Activated T-helper 1 cell treated with Interleukin-2 at 50 U/mL for 16 hours (primary cell): ENCODE measurements at places on chromosomes 6 and 20.

GRCh38 chr20:24986436-24987015 is 6.0 kb downstream of the APMAP start:
- DNase-seq, result no peak

DNA sequence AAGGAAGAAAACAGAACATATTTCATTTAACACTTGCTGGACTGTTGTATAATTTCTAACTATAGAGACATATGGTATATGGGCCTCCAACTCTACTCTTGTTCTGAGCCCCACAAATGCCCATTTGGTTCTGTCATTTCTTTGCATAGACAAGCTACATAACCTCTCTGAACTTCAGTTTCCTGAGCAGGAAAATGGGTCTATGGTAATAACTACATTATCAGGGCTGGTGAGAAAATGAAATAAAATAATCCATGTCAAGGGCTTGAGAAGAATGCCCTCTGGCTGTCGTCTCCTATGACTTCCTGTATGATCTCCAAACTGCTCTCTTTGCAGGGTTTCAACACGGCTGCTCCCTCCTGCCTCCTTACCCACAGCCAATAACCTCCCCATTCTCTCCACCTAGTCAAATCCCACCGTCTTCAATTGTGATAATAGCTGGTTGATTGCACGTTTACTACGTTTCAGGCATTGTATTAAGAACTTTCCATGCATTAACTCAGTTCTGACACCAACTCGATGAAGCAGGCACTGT is 12.0 kb downstream of the ZCCHC3 start:
- DNase-seq, result no peak

DNA sequence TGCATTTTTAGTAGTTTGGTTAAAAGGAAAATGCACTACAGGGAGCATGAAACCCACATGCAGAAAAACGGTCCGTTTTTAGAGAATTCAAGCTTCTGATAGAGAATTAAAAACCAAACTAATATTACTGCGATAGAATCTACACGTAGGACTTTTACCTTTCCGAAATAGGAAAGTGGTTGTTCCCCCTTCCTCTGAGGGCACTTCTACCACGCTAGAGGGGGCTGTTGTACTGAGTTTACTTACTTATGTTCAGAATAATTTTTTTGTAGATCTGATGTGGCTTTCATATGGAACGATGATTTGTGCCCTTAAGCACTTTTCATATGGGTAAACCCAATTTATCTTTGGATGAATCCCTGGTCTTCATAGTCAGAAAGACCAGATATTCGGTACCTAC is 264.3 kb upstream of the PLN start:
- DNase-seq, result peak; percentile 5

DNA sequence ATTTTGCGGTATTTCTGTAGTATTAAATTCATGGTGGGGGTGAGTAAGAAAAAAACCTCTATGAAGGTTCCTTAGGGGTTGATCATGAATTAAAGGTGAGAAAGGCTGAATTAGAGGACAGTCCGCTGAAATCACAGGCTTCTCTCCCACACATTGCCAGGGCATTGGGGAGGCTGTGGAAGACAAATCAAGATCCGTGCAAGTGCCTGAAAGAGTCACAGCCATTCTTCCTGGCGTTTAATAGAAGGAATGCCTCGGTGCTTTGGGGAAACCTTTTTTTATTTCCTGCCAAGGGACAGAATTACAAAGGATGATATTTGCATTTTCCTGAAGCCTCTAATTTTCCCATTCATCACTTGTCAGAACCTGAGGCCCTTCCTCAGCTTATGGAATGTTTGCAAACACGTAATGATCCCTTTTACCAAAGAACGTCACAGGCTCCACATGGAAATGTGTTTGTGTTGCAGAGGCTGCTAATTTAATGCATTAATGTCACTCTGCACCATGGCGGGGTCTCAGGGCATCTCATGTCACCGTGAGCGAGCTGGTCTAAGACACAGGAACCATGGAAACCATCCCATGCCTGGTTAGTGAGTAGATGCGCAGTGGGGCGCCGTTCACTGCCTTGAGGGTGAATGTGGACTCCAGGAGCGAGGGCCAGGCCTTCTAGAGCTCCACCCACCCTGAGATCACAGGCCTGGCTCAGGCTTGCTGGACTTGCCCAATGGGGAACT is 185.9 kb upstream of the SULF2 start:
- no peak for DNase-seq

- no peak for DNase-seq
These were observed 15.6 kb downstream of the SNX5 start for GRCh38 chr20:17952692-17953684.

- no peak for DNase-seq
These were observed 8.8 kb downstream of the CDH4 start for GRCh38 chr20:61260905-61261304.
